Activated T-cell treated with anti-CD3 and anti-CD28 coated beads, Interleukin-2, amount 50 U/mL, for 24 hours (primary cell): ENCODE measurements at places on chromosomes 5 and 9.

GRCh38 chr5:102759289-102759688, 4.2 kb downstream of the PAM start:
- DNase-seq = no peak

- DNase-seq = no peak
Measured at GRCh38 chr9:95292226-95292625, 25.3 kb downstream of the FANCC start.

DNA sequence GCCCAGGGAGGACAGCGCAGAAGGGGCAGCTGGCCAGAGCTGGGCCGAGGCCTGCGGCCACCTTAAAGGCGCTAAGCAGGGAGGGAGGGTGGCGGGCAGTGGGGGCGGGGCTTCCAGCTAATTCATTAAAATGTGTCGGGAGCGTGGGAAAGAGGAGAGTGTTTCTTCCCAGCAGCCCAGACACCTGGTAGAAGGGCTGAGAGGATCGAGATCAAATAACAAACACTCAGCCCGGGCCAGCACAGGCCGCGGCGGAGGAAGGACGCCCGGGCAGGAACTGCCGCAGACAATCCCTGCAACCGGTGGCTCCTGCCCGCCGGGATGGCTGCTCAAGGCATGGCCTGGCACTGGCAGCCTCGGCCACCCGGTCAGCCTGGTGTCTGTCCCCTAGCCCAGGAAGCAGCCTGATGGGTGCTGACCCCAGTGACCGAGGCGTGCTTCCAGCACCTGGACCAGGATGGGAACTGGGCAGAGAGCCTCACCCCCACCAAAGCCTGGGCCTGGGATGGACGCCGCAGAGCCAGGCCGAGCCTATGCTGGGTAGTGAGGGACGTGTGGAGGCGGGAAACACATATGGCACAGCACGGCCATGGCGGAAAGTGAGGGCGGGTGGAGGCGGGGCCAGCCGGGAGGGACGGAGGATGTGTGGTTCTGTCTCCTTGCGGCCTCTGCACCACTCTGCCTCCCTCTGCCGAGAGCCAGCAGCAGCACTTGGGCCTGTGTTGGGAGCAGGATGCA, 3.2 kb upstream of the NRARP start:
- peak; percentile 78 for DNase-seq

DNA sequence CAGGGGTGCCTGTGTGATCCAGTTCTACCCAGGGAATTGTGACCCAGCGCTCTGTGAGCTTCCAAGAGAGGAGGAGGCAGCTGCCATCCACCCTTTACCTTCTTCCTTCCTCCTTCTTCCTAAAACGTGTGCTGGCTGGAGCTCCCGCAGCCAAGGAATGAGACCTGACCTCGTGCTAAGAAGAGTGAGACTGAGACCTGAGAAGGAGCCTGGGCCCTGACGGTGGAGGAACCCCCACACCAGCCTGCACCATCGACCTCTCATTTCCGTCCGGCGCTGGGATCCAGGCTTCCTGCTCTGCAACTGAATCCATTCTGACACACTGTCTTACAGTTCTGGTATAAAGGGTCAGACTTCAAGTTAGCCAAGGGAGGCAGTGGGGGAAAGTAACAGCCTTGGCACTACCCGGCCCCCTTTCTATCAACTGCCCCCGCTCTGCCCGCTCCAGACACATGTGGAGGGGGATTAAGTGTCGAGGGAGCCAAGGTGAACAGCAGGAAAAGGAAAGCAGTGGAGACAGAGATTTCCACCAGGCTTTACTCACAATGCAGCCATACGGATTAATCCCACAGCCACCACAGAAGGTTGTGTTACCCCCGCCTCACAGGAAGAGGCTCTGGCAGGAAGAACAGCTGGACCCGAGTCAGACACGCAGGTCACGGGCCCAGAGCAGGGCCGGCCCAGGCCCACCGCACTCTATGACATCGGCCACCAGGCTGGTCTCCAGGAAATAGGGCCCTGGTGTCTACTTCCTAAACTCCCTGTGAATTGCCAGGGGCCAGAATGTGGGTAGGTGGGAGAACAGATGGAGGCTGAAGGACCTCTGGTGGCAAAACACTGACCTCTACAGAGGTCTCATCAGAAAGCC, 15.8 kb downstream of the MGAT1 start:
- DNase-seq = no peak

- DNase-seq = no peak
Measured at GRCh38 chr5:119578937-119579336, 50.4 kb upstream of the FAM170A start.

DNA sequence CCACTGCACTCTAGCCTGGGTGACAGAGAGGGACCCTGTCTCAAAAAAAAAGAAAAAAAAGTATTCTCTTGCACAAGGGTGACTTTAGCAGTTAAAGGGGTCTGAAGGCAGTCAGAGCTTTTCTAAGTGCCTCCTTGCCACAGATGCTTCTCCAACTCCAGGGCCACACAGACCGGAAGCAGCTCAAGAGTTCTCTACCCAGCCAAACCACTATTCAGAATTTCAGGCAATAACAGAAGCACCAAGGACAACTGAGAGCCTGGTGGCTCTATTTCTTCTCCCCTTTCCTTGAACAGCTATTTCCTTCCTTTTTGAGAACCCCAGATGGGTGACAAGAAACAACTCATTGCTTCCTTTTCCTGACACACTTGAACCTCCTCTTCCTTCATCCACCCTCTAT, 2.2 kb downstream of the FAM219A start:
- no peak for DNase-seq

- DNase-seq = no peak
Measured at GRCh38 chr9:94941211-94941875, 214.8 kb downstream of the AOPEP start.

DNA sequence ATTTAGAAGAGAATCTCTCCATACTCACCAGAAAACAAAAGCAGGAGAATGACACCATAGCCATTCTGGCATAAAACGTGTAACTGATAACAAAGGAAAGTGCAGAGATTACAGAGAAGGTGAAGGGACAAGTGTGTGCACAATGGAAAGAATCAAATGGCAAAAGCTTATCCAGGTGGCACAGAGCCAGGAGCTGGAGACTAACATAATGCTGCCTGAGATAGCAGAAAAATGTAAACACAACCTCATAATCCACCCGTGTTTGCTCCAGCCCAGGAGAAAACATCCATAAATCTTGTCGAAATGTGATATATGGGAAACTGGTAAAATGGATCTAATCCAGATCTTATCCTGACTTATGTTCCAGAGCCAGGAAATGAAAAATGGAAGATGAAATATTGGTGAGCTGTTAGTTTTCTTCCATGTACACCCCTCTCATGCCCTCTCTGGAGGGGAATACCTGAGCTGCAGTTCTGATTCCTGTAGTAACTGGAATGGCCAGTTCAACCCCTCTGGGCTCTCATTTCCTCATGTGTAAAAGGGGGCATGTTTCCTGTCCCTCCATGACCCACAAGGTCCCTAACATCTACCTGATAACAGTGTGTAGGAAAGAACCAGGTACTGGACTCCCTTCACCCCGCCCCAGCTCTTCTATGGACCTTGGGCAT, 212.3 kb upstream of the DAPK1 start:
- DNase-seq = no peak

DNA sequence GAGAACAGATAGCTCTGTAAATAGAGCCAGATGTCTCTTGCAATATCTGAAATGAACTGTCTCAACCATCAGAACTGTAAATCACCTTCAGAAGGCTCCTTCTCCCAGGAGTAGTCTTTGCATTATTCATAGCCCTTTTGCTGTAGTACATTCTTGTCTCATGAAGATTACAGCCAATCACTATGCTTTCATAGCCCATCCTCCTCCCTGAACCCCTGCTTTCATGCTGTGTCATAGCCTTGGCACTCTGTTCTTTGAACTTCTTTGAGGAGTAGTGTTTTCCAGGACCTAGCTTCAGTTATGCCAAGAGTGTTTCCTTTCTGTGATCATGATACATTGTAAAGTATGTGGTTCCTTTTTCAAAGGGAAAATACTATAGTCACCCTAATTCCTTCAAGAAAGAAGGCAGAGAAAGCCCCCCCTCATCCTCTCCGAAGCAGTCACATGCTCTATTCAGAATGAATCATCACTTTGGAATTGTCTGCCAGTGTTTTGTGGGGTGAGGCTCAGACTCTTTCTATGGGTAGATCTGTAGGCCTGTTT, 61.1 kb downstream of the GRIA1 start:
- DNase-seq = no peak

DNA sequence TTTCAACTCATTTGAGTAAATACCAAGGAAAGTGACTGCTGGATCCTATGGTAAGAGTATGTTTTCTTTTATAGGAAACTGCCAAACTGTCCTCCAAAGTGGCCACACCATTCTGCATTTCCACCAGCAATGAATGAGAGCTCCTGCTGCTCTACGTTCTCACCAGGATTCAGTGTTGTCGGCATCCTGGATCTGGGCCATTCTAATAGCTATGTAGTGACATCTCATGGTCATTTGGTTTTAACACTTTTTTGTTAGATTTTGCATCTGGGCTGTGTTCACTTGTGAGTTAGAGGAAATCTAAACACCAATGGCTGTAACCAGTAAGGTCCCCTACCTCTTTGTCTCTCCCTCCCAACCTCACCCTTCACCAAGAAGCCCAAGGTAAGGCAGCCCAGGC, 115.9 kb downstream of the ATPSCKMT start:
- no peak for DNase-seq

DNA sequence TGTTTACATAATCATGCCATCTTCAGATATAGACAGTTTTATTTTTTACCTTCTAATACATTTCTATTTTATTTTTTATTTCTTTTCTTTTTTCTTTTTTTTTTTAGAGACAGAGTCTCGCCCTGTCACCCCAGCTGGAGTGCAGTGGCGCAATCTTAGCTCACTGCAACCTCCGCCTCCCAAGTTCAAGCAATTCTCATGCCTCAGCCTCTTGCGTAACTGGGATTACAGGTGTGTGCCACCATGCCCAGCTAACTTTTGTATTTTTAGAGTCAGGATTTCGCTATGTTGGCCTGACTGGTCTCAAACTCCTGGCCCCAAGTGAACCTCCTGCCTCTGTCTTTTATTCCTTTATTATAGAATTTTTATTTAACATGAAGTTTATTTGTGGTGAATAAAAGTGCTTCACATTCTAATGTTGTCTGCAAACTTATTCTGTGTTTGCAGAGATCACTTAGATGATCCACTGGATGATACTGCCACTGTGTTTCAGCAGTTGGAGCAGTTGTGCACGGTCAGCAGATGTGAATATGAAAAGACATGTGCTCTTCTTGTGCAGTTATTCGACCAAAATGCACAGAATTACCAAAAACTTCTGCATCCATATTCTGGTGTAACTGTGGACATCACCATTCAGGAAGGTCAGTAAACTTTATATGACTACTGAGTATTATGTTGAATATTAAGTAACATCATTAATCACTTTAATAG, 62.2 kb downstream of the RANBP17 start:
- DNase-seq = no peak

DNA sequence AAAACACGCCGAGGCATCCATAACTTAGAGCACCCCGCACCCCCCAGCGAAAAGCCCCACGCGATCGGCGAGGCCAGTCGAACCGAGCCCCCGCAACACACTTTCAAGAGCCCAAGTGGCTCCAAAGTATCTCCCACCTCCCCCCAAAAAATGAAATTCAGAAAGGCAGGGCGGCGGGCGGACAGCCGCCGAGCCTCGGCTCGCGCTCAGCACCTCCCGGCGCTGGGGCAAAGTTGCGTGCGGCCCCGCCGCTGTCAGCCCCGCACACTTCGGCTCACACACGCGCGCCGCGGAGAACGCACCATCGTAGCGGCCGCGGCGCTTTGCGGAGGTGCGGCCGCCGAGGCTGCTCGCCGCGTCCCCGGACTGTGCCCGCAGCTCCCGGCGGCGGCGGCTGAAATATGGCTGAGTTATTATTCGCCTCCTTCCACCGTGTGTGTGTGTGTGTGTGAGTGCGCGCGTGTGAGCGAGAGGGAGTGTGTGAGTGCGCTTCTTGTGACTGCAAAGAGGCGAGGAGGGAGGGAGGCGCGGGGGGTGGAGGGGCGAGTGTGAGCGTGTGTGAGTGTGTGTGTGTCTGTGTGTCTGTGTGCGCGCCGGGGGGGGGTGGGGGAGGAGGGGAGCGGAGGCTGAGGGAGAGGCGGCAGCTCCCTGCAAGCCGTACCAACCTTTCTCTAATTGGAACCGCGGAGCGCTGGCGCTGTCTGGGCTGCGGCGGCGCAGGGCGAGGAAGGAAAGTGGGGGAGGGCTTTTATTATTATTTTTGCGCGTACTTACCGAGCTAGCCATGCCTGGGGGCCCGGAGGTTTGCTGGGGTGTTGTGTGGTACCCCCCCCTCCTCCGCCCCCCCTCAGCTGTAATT, 599 bp downstream of the MLLT3 start:
- peak; percentile 78 for DNase-seq

- DNase-seq = no peak
Measured at GRCh38 chr9:33116860-33117259, 40.4 kb upstream of the SMU1 start.

DNA sequence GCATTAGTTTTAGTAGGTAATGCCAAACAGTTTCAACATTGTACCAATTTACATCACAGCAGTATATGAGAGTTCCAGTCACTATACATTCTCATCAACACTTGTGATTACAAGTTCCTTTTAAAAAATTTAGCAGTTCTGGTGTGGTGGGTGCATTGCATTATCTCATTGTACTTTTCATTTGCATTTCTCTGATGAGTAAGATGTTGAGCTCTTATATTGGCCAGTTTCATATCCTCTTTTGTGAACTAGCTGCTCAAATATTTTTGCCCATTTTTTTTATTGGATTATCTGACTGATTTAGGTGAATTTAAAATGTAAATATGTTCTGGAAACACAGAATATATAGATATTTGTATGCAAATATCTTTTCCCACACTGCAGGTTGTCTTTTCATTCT, 160.9 kb upstream of the NR3C1 start:
- DNase-seq = no peak

- DNase-seq = no peak
Measured at GRCh38 chr5:158265931-158266700, 407.2 kb upstream of the CLINT1 start.

DNA sequence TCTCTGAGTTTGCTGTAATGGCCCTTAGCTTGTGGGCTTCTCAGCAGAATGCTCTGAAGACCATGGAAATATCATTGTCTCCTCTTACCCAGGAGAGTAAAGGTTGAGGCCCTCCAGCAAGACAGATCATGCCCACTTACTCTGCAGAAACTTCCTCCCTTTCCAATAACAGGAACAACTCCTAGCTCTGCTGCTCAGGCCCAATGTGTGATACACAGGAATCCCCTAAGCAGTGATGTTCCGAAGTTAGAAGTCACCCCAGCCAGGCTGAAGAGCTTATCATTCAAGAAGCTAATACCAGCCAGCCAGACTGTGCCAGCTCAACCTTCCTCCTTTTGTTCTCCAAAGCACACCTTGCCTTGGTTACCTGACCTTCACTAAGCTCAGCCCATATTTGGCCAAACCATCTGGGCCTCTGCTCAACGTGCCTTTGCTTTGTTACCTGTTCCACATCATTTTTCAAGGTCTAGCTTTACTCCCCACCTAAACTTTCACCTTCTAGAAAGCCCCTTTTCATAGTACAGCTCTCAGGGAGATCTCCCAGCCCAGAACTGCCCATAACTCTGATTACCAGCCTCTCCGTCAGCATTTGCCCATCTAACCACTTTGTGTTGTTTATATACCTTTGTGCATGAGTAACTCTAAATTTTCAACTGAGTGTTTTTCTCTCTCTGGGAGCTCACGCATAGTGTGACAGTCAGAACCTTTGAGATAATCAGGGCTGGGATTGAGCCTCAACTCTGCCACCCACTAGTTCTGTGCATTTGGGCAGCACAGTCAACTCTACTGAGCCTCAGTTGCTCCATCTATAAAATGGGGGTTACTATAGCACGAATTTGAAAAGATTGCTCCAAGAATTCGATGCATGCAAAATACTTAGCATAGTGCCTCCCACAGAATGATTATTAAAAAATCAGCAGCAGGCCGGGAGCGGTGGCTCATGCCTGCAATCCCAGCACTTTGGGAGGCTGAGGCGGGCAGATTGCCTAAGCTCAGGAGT, 107.6 kb upstream of the CPEB4 start:
- no peak for DNase-seq
